Activated T-cell treated with anti-CD3 and anti-CD28 coated beads for 1 hour (primary cell): ENCODE measurements at places on chromosomes 5 and 9.
A peak's percentile ranks its signal among the peaks of the same experiment; 100 is the strongest.

GRCh38 chr5:160441311-160441781 is 19.7 kb downstream of the PTTG1 start:
- no peak for DNase-seq

DNA sequence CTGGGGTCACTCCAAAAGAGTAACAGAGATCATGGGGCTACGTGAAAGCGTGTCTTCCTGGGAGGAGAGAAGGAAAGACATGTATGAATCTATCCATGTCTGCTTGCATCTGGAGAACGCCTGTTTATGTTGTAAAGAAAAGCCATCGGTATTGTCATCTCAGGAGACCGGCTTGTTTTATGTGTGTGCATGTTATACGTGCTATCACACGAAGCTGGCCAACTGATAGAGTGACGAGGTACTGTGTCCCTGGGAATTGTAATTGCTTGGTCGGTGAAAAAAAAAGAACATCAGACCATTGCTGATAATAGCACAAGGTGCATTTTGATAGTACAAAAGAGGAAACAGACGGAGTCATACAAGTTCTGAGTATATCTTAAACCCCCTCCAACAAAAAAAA is 370 bp upstream of the CDH6 start:
- DNase-seq, result no peak

DNA sequence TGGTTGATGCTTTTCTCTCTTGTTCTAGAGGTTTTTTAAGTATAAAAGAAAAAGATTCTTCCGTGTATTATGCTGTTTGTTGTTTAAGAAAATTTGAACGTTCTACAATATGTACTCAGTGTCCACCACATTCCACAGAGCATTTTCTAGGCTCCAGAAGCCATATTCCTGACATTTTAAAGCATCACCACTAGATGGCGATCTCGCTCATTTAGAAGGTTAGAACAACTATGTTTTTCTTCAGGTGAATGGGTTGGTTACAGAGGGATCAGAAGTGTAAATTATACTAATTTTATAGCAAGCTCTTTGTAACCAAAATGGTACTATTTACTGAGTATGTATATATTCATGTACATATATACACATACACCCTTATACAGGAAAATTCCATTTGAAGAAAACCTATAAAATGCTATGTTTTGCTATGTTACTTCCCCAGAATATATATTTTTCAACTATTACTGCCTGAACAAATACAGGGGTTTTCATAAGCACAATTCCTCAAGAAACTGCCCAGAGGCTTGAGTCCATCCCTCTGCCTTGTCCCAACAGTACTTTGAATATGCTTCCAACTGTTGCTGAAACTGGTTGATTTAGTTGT is 284.3 kb downstream of the CCDC171 start:
- peak; percentile 1 for DNase-seq

DNA sequence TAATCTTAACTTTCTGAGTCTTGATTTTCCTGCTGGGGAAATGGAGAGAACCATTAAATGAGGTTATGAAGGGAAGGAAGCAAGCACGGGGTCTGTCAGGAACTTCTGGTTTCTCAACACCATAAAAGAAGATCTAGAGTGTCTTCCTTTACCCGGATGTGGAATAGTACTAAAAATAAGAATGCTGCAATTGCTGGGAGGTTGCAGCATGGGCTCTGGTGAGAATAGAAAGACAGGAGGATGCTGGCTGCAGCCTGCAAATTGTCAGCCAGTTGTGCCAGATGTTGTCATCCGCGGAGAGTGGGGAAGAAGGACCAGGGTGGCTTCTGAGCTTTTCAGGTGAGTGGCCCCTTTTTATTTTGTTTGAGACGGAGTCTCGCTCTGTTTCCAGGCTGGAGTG is 69.3 kb upstream of the STC2 start:
- no peak for DNase-seq
